MCF 10A (cell line): ENCODE measurements at places on chromosomes 7 and 10.

GRCh38 chr7:15087771-15088170 is 185.2 kb upstream of the DGKB start:
- no peak for DNase-seq

GRCh38 chr10:28628184-28628893 is 49.0 kb upstream of the BAMBI start:
- DNase-seq, result peak; percentile 84

- DNase-seq, result no peak
These were observed 231.6 kb downstream of the TEX36 start for GRCh38 chr10:125451319-125451718.

GRCh38 chr10:125226823-125227222 is 66.5 kb upstream of the CTBP2 start:
- DNase-seq, result no peak

DNA sequence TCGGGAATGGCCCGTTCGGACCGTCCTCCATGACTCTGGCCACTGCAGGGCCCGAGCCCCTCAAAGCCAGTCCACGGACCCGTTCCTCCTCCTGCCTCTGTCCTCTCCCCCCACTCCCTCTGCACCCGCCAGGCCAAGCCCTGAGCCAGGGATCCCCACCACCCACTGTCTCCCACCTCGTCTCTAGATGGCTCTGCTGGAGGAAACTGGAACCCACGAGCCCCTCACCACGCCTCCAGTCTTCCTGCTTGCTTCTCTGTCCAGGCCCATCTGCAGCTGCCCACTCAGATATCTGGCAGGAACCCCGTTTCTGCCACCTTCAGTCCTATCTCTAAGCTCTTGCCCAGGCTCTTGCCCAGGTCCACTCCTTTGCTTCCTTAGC is 24.3 kb downstream of the GRID2IP start:
- DNase-seq, result no peak

DNA sequence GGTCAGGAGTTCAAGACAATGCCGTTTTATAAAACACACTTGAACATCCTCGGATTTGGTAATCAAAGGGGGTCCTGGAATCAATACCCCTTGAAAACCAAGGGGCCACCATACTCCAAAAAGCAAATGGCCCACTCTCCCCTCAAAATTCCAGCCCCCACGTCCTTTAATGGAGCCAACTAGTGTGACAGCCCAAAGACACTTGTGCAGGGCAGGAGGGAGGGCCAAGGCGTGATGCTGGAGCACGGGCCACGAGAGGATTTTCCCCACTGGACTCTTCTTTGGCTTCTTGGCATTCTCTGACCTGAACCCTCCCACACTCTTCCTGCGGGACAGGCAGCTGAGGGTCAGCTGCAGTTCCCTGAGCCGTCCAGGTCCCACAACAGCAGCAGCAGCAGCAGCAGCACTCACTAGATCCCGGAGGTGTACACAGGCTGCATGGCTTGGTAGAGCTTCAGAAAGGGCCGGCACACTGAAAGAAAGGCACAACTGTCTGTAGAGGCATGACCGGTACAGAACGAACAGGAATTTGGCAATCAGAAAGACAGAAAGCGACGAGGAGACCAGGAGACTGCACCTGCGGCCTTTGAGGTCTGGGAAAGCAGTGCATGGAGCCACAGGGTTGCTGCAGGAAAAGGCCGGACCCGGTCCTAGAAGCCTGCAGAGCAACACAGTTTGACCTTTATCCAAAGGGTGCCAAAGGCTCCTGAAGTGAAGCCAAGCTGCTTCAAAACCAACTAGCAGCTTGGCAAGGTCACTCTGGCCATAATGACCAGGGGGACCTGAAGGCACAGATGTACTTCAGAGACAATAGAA is 168.2 kb downstream of the TNS3 start:
- no peak for DNase-seq

DNA sequence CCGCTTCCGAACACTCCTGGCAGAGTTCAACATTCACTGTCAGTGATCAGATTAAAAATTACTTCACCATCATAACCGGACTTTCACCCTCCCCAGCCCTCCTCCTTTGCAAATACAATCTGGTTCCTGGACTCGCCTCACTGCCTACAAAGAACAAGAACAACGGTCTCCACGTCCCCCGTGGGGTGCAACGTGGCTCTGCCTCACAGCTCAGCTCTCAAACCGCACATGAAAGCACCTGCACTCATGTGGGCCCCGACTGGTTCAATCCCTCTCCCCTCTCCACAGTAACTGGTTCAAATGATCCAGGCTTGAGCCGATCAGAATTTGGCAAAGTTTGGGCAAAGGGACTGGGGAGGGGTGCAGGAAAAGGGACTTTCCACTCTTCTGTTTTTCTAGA is 21.0 kb downstream of the ASB13 start:
- no peak for DNase-seq

DNA sequence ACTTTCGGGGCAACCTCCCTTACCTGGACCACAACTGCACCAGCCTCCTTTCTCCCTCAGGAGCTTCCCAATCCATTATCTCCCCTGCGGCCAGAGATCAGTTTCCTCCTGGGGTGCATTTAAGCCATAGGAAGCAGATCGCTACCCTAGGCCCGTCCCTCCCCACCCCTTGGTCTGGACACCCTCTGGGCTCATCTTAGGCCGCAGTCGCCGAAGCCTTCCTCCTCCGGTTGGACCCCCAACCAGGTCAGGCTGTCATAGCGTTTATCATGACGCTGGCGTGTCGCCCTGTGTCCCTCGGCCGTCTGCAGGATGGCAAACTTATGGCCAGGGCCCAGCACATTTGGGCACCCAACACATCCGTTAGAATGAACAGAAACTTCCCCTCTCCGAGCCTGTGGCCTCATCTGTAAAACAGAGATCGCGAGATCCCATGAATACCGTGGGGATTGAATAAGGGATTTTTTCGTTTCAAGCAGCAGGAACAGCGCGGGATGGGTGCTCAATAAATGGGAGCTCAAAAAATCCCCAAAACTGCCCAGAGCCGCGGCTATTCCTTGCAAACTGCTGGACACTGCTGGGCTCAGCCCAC is 669 bp upstream of the AP5Z1 start:
- DNase-seq, result peak; percentile 64

- DNase-seq, result no peak
These were observed 145.9 kb upstream of the EGR2 start for GRCh38 chr10:62961951-62962523.

- no peak for DNase-seq
These were observed 47.8 kb upstream of the ELN start for GRCh38 chr7:73980206-73980605.

- DNase-seq, result no peak
These were observed 135.0 kb downstream of the DYNC1I1 start for GRCh38 chr7:95907337-95907736.

DNA sequence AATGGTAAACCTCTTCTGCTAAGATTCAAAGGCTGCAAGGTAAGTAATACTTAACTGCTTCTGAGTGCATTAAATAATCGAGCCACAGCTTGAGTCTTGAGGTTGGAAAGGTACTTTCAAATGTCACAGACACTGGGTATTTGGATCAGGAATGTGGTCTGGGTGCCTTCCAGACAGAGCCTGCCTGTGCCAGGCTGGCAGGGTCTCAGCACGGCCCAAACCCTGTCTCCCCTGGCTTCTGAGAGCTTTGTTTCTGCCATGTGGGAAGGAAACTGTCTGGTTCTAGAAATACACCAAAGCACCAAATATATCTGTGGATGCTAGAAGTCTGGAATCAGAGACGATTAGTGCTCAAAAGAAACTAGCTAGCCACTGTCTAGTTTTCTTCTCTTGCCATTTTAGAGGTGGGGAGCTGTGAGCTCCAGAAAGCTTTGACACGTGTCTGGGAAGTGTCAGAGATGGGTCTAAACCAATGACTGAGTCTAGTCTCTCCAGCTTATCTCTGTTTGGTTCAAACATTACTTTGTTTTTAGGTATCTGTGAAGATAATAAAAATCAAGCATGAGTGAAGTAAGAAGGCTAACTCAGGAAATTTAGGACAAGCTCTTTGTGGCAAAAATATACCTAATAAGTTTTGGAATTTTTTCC is 162.8 kb downstream of the CYP26A1 start:
- no peak for DNase-seq

- no peak for DNase-seq
These were observed 130.4 kb upstream of the STEAP4 start for GRCh38 chr7:88437132-88437531.

- DNase-seq, result no peak
These were observed 139.5 kb downstream of the ST7 start for GRCh38 chr7:117092785-117093184.

DNA sequence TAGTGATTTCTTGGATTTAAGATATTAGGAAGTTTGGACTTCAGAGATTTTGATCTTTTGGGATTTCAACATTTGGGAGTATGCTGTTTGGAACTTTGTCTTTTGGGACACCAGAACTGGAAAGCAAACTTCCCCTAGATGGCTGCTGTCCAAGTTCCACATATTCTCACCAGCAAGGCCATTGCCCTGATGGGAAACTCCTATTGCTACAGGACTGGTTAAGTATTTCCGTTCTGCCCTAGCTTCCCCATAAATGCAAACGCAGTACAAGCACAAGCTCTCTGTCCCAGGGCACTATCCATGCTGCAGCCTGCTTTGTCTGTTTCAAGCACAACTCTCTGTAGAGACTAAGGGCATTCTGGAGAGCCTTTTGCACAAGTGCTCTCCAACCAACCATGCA is 79.3 kb upstream of the SLC25A13 start:
- DNase-seq, result no peak

DNA sequence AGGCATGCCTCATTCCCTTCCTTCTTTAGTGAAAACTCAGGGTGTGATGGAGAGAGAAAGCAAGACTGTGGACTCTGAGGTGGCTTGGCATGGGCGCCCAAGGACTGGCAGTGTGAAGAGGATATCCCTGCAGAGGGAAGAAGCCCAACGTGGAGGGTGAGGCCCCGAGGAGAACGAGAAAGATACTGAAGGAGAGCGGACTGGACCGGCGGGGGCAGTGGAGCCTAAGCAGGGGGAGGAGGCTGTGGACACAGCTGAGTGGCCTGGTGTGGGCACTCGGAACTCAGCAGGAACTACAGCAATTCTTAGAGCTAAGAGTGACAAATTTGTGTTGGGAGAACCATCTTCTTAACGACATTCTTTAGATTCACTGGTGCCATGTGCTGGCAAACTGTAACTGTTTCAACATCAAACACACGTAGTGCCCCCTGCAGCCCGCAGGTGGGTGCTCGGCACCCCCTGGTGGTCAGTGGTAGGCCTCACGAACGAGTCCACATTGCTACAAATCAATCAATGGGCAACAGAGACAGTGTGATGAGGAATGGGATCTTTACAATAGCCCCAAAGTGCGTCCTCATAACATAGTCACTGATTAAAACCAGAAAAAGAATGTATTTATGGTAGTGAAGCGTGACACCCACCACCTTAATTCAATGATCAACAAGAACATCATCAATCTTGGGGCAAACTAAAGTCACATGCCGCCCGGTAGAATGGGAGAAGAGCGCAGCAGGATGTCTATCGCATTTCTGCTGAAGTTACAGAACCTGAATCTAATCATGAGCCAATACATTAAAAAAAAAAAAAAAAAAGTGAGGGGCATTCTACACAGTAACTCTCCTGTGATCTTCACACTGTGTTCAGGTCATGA is 2.0 kb upstream of the SFTPA1 start:
- peak; percentile 41 for DNase-seq

- DNase-seq, result peak; percentile 24
These were observed 52.6 kb downstream of the PFKP start for GRCh38 chr10:3119796-3120459.

- no peak for DNase-seq
These were observed 314.3 kb downstream of the HPSE2 start for GRCh38 chr10:98921316-98921715.

DNA sequence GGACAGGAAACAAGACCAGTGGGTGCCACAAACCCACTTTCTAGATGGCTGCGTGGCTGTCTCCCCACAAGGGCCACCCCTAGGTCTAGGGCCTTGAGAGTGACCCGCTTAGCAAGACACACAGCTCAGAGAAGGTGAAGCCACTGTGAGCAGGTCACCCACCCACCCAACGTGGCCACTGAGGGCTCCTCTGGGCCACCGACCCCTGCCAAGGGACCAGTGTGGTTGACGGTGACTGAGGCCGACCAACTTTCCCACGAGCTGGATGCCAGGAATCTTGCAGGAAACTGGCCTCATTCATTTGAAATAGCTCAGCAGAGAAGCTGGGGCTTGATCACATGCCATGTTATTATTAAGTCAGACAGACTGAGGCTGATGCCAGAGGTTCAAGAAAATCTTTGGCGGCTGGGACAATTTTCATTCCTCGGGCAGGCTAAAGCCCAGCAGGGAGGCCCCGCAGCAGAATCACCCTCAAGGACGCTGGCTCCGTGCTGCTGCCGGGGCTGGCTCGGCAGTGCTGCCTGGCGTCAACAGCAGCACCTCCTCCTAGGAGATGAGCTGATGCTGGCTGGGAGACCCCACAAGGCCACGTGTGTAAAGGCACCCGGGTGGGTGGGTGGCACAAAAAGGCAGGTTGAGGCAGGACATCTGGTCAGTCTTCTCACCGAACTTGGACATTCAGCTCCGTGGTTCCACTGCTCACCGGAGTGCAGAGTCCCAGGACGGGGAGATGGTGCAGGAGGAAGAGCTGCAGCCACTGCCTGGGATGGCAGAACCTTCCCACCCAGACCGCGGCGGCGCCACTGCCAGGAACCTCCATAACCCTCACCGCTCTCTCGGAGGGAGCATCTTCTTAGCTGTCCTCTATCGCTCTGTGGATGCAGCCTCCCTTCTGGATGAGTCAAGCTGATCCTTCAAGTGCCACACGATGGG is 57.8 kb downstream of the ZRANB1 start:
- DNase-seq, result no peak

DNA sequence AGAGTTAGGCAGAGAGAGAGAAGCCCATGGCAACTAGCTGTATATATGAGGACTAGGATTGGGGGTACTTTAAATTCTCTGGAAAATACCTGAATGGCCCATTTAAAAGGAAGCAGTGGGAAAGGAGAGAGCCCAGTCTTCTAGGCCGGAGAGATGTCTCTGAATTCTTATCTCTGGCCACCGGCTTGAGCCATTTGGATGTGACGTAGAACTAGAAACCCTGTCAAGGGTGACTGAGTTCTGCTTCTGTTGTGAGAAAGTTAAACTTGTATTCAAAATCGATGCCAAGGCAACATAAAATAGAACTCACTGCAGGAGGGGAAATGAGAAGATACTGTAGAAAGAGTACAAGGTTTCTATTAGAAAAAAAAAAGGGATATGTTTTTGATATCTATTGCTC is 6.3 kb upstream of the GSTK1 start:
- DNase-seq, result no peak

DNA sequence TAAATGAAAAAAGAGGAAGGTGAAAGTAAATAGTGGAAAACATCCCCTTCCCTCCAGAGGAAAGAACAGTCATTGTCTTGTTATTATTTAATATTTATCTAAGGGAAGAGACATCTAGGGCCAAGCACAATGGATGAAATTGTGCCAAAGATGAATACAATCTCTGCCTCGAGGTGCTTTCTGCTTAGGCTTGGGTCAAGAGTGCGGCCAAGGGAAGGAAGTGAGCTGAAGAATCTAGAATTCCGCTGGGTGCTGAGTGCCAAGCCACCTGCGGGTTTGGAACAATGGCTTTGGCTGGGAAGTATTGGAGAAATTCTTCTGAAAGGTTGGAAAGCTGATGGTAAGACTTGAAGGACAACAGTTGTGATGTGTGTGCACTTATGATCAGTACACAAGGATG is 531.3 kb upstream of the FZD8 start:
- DNase-seq, result peak; percentile 66
